ENCODE measurements at places on chromosomes 12 and 14. TPM values are rescaled to one million over a fixed set of nuclear protein-coding genes. Genes with fewer than 3 reads are reported as not detected.

Gene PTGDR
- total RNA-seq, result not detected

Gene CCDC197
- not detected for total RNA-seq

Gene MMP17
- 10.8 TPM for total RNA-seq

DNA sequence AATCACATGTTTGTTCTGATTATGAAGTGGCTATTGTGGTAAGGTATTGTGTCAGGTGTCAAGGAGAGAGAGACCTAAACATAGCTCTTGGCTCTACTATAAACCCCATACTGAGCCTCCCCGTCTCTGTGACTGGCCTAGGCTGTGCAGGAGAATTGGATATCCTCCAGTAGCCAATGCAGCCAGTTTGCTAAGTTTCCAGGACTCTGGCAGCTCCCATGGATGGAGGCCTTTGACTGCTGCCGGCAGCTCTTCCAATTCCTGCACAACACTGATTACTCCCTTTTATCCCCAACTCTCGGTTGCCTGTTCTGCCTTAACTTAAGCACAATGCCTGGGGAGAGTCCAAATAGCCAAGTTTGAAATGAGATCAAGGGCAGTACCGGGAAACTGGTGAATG is 59.3 kb downstream of the ABCC9 start:
- no peak for DNase-seq

GRCh38 chr14:74574706-74575105 is 37.3 kb downstream of the LTBP2 start:
- no peak for DNase-seq
